ENCODE measurements at places on chromosomes 12 and 14.
A peak's percentile ranks its signal among the peaks of the same experiment; 100 is the strongest.

DNA sequence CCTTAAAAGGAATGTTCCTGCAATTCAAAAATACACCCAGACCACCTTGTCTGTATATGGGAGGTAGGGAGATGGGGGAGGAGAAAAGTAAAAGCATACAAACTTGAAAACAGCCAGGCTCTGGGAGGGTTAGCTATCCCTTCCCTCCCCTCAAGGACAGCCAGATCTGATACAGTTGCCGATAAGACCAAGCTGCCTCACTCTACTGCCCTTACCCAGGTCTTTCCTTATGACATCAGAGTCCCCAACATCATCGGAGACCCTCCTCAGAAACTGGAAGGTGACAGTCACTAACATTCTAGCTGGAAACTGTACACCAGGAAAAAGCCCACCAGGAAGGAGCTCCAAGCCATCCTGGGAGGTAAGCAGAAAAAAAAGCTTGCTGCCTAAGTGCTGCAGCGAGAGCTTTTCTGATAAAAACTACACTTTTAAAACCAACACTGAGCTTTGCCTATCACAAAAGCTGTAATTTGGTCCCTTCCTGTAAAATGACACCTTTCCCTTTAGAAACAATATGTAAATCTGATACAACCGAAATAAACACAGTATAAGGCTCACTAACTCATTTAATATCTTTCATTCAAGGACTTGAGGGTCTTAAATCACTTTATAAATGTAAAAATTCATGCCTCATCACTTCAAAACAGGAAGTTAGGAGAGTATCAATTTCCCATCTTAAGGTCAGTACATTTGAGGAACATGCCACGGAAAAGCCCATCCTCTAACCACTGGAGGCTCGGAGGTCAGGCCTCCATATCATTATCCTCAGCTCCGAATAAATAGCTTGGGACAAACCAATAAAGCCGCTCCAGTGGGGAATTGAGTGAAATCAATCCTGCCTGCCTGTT lies 20.4 kb upstream of the PLEKHH1 start:
- DNase-seq = peak; percentile 41

DNA sequence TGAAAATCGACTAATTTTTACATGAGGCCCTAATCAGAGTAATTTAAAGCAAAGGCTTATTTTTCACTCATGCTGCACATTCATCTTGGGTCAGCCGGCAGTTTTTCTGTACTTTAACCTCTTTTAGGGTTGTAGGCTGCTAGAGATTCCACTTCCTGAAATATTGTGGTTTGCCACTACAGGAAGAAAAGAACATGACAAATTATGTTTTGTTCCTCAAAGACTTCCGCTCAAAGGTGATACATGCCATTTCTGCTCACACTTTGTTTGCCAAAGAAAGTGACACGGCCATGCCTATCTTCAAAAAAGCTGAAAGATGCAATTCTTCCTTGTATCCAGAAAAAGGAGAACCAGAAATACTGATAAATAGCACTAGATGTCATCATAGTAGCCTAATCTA lies 183.4 kb upstream of the PPFIA2 start:
- no peak for DNase-seq

- no peak for DNase-seq
These were observed 10.5 kb upstream of the SELPLG start for GRCh38 chr12:108643941-108644810.

GRCh38 chr12:132366341-132366861 lies 37.0 kb upstream of the GALNT9 start:
- DNase-seq = peak; percentile 95

DNA sequence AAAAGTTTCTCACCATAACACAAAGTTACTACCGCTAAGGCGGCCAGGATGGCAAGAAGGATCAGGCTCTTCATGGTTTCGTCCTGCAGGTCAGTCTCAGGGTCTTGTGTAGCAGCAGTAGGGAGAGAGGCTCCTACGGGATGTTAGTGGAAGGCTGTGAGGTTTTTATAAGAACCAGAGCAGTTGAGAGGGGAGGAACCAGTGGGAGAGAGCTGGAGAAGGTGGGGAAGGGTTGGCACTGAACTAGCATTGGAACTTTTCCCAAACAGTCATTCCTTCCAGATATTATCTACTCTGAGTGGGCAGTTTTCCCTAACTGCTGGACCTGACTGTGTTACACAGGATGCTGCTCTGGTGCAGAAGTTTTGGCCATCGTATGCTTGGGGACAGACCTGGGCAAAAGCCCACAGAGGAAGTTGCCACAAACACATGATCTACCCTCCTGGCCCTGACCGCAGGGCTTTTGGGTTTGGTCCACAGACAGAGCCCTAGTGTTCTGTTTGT lies at the start of gene MGP:
TSS of gene MGP (minus strand) at position 137 of the 504 bp plus-strand sequence. CDS start at position 74, 63 bp downstream.
- DNase-seq = peak; percentile 43

GRCh38 chr12:6724409-6724797 lies 557 bp downstream of the COPS7A start:
- no peak for DNase-seq

- no peak for DNase-seq
These were observed 18.5 kb upstream of the CCDC175 start for GRCh38 chr14:59595071-59595470.

GRCh38 chr14:75982266-75983018 lies 647 bp upstream of the TGFB3 start:
- DNase-seq = peak; percentile 70

DNA sequence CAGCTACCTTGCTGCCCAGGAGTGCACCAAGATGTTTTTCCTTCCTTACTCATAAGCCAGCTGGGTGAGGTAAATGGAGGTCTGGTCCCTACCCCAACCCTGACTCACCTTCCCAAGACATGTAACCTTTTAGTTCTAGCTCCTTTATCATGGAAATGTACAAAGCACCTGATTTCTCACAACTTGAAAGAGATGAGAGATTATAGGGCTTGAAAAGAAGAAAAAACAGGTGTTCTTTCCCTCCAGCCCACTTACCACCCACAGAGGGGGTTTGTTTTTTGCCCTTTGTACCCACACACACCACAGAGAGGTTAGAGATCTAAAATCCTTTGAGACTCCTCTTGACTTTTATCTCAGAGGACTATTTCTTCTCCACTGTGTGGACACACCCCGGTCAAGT lies 21.1 kb downstream of the PLXNC1 start:
- DNase-seq = no peak

DNA sequence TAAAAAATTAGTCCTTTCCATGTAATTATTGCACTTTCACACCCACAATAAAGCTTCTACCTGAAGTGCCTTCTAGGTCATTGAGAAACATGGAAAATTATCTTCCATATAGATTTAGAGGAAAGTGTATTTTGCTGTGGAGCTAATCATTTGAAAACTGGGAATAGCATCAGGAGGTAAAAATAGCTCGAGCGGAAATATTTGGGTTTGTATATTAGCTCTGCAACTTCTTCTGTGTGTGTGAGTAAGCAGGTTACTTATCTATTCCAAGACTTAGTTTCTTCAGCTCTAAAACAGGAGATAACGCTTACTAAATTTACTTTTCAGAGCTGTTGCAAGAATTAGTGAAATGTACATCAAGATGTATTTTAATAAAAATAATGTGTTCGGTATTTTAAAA lies 95.0 kb upstream of the MON2 start:
- DNase-seq = no peak

DNA sequence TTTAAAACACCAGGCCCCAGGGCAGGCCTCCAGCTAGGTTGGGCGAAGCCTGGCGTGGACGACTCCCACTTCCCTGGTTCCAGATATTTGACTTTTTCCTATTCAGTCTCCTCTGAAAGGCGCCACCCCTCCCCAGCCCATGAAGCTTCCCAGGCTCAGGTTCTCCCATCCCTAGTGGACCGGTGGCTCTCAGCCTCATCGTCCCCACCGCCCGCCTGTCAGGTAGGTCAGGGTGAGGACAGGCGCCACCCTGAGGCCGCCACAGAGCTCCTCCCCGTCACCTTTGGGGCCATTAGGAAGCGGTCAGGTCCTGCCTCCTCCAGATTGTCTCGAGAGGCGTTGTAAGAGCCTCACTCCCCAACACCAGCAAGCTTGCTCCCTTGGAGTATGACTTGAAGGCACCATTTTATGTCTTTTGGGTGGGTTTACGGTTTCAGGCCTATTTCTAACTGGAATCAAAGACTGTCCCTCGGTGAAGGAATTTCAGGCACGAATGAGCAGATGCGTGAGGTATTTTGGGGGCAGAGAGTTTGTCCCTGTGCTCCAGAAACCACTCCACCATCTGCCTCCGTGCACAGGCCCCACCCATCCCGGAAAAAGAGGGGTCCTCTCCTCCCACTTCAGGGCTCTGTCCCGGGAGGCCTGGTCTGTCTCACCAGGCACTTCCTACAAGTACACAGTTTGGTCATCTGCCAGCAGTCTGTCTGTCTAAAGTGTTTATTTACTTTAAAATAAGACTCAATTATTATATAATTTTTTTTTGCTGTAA lies 55.6 kb downstream of the TSPAN9 start:
- DNase-seq = no peak

GRCh38 chr12:115798309-115798917 lies 479.1 kb downstream of the MED13L start:
- no peak for DNase-seq

- no peak for DNase-seq
These were observed 96.7 kb downstream of the ETV6 start for GRCh38 chr12:11746024-11746771.

DNA sequence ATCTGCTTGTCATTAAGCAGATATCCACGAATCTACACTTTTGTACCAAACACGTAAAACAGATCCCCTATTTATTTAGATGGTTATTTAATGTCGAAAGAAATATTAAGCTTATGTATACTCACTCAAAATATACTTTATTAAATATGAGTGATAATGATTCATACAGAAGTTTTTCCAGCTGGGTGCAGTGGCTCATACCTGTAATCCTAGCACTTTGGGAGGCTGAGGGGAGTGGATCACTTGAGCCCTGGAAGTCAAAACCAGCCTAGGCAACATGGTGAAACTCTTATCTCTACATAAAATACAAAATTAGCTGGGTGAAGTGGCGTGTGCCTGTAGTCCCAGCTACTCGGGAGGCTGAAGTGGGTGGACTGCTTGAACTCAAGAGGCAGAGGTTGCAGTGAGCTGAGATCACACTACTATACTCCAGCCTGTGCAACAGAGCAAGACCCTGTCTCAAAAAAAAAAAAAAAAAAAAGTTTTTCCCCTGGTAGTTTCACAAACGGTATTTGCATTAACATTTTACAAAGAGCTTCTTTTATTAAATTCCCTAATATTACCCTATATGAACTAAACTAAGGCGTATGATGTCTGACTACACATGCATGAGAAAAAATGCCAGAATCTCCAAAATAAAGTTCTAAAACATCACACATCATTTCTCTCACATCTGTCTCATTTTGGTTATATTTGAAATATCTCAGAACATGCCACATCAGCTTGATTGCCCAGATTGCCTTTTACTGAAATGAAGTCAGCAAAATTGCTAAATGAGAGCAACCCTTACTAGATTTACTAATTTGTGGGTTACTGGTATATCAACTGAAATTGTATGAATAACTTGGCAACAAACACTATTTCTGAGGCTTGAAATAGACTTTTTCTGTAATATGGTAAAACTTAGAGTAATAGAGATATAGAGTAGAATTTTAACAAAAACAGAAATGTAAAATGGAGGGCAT lies 74.9 kb downstream of the PAWR start:
- no peak for DNase-seq
